ENCODE measurements at places on chromosomes 11 and 22.

GRCh38 chr11:96326959-96327358 is 16.0 kb downstream of the MAML2 start:
- no peak for DNase-seq

- DNase-seq: no peak
Observed at GRCh38 chr11:21634491-21634890, 558.4 kb upstream of the ANO5 start.

DNA sequence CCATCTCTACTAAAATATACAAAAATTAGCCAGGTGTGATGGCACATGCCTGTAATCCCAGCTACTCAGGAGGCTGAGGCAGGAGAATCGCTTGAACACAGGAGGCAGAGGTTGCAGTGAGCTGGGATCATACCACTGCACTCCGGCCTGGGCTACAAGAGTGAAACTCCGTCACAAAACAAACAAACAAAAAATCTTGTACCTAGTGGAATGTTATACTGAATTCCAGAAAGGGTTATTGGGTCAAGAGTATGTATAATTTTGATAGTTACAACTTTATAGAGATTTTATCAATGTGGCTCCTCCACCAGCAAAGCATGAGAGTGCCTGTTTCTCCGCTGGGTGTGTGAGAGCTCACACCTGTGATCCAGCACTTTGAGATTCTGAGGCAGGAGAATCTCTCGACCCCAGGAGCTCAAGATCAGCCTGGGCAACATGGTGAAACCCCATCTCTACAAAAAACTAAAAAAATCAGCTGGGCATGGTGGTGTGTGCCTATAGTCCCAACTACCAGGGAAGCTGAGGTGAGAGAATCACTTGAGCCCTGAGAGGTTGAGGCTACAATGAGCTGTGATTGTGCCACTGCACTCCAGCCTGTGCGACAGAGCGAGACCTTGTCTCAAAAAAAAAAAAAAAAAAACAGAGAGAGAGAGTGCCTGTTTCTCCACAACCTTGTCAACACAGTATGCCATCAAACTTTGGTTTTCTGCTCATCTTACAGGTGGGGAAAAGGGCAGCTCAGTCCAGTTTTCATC is 12.7 kb upstream of the FOLR1 start:
- no peak for DNase-seq

- no peak for DNase-seq
Observed at GRCh38 chr11:134366254-134366653, 34.5 kb downstream of the GLB1L2 start.

DNA sequence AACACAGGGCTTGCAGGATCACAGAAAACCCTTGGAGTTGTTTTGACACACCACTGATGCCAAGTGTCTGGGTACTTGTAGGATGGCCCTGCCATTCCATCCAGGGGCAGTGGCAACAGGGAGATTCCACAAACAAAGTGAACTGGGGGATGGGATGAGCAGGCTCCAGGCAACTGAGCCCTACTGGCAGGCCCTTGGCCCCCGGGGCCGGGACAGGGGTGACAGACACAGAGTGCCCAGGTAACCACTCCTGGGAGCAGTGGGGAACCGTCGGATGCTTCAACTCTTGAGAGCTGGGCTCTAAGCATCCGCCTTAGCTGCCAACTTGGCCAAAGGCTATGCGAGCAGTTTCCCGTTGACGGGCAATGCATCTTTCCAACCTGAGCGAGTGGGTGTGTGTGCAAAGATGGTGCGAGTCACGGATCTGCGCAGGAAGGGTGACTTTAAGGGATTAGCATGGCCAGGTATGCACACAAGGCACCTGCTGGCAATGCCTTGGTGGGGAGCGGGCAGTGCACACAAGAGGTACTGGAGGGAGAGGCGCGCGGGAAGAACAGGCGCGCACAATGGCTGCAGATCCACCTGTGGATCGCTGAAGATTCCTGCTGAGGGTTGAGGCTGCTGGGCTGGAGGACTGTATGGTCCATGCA is 83.1 kb upstream of the PRODH start:
- no peak for DNase-seq

DNA sequence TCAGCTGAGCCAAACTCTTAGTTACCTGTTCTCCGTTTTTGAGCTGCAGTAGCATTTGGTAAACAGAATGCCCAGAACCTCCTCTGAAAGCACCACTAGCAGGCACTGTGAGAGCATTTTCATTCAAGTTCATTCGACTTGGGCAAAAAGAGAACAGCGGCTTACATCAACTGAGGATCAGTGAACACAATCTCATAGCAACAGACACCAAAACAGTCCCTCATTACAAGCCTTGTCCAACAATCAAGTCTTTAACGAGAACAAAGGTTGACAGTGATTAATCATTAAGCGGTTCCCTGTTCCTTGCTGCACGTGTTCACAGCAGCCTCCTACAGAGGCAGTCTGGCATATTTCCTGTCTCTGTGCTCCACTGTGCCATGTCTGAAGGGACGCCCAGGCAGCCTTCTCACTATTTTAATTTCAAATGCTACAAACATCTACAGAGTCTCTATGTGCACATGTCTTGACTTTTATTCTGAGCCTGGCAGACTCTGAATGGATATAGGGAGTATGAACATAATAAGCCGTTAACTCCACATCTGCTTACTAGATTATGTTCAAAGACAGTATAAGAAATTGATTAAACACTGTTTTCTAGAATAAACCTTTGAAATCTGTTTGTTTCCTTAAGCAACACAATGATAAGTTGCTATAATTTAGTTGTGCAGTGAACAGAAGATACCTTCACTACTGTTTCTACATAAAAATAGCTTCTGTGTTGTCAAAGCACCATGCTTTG is 88.3 kb upstream of the MTMR2 start:
- peak; percentile 59 for DNase-seq

GRCh38 chr22:20061481-20061861 is 18.6 kb upstream of the DGCR8 start:
- no peak for DNase-seq

- DNase-seq: no peak
Observed at GRCh38 chr22:50081426-50082196, 3.6 kb downstream of the MLC1 start.

GRCh38 chr11:41309111-41309522 is 150.3 kb downstream of the LRRC4C start:
- no peak for DNase-seq

DNA sequence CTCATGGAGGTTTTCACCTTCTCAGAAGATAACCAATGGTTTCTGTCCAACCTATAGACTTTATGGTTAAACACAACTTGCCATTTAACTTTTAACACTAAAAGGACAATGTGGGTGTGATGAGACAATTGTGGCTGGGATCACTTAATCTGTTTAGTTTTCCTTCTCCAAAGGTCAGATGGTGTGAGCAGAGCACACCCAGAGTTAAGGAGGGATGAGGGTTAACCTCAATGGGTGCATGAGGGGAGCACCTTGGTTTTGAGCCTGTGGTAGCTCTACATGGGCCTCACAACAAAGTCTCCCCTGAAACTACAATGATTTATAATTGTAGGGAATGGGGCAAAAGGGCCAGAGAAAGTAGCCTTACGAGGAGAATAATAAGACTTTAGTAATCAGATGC is 28.9 kb upstream of the CHRM4 start:
- DNase-seq: no peak
